Germinal center (tissue), 1 donor: ENCODE measurements at places on chromosomes 6 and 20.

DNA sequence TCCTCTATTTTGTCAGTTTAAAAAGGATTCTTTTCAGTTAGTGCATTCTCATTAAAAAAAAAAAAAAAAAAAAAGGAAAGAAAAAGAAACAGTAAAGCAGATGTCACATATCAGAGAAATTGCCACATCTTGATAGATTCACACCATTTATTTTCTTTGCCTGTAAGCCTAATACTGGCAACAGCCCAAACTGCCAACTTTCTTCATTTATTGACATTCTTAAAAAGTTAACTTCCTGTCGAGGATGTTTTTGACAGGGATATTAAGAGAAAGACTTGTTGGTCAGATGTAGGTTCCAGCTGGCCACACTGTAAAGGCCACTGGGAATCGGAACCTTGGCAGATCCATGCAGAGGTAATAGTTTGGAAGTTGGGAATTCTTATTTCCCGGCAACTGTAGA, 332.6 kb downstream of the NRN1 start:
- DNase-seq: no peak

DNA sequence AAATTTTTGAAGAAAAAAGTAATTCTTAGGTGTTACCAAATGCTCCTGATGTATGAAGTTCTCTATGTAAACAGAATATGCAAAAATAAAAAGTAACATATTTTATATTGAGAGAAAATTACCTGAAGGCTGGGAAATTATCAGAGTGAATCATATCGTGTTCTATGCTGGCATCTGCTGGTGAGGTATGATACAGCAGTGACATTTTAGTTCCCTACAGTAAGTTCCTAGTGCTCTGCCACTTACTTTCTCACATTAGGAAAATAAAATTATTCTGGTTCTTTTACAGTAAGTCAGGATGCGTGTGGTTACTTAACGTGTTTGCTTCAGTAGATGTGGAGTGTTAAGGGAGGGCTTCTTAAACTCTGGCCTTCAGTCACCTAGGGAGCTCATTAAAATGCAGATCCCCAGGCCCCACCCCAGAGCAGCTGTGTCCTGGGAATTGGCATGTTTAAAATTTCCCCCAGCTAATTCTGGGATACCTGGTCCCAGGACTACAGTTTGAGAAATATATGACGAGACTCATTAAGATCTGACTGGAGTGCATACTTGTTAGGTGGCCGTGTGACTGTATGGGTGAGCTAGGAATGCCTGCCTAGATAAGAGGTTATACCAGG, 3.2 kb downstream of the ACTR5 start:
- peak; percentile 49 for DNase-seq

- no peak for DNase-seq
Observed at GRCh38 chr20:45983279-45983743, 11.3 kb upstream of the ZNF335 start.

GRCh38 chr6:105384004-105384403, 18.9 kb downstream of the PREP start:
- DNase-seq: no peak

DNA sequence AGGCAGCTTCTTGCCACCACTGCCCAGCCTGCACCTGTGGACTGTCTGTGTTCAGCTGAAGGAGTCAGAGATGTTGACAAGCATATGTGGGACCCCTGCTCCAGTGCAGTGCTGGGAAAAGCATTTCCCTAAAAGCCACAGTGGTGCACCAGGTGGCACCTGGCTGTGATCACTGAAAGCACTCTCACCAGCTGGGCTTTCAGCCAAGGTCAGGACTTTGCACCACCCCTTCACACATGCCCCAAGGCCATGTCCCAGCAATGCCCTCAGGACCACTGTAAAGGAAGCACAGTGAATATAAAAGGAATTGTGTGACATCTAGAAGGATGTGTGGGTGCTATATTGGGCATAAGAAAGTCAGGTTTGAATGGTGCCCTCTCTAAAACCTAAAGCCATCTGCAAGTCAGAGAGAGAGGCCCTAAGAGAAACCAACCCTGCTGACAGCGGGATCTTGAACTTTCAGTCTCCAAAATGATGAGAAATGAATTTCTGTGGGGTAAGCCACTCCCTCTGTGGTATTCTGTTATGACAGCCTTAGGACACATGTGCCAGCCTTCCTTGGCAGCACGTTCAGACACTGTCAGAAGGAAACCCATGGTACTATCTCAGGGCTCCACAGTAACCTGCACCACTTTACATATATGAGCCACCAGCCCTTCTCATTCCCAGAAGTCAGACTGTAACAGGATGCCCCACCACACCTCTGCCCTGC, 30.7 kb downstream of the CBLN4 start:
- DNase-seq: no peak

GRCh38 chr6:150238846-150239407, 96.1 kb downstream of the PPP1R14C start:
- no peak for DNase-seq

DNA sequence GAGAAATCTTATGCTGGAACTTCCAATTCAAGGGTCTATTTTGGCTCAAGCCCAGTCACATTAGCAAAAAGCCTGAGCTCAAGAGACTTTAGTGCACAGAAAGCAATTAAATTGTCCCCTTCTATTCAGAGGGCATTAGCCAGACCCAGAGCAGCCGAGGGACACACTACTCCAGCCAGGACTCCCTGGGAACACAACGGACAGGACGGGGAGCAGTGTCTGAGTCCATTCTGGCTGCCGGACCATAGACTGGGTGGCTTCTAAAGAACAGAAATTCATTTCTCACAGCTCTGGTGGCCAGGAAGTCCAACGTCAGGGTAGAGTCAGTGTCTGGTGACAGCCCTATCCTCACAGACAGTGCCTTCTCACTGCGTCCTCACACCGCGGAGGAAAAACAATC, 78.4 kb downstream of the PRND start:
- no peak for DNase-seq

DNA sequence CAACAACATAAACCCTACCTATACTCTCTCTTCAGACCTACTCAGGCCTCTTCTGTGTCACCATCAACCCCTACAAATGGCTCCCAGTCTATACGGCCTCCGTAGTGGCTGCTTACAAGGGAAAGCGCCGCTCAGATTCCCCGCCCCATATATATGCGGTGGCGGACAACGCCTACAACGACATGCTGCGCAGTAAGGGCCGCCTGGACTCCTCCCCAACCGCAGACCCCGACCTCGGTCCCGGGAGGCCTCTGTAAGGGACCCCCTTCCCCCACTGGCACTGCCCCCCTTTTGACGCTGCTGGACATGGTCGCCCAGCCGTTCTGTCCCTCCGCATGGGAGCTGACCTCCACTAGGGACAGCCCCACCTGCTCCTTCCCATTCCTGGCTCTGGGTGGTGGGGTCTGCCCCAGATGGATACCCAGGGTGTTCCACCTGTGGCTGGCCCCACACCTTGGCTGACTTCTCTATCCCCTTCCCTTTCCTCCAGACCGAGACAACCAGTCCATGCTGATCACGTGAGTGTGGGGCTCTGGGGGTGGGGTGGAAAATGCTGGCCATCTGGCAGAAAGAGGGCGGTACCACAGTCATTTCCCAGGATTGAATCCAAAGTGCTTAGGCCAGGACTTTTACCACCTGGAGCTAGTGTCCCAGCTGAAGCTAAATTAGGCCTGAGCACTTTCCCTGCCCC, 25.0 kb downstream of the MYH7B start:
- no peak for DNase-seq

GRCh38 chr20:40961686-40962640, 66.7 kb upstream of the TOP1 start:
- peak; percentile 2 for DNase-seq
